Upper lobe of left lung (tissue), 6 donors: ENCODE measurements at places on chromosomes 1 and 21. TPM values are rescaled to one million over a fixed set of nuclear protein-coding genes. Genes with fewer than 3 reads are reported as not detected.

SH2D2A gene
- 2.3 TPM for total RNA-seq

CCDC185 gene
- total RNA-seq, result not detected

KLHDC8A gene
- 1.7 TPM for total RNA-seq

TMPRSS15 gene
- not detected for total RNA-seq

URB2 gene
- total RNA-seq, result 5.9 TPM

ADGRB2 gene
- total RNA-seq, result 1.2 TPM

CELA3B gene
- total RNA-seq, result not detected

LRRN2 gene
- not detected for total RNA-seq

GRCh38 chr1:13965770-13966398, 265.9 kb downstream of the PRDM2 start:
- DNase-seq, result peak; percentile 30

DNA sequence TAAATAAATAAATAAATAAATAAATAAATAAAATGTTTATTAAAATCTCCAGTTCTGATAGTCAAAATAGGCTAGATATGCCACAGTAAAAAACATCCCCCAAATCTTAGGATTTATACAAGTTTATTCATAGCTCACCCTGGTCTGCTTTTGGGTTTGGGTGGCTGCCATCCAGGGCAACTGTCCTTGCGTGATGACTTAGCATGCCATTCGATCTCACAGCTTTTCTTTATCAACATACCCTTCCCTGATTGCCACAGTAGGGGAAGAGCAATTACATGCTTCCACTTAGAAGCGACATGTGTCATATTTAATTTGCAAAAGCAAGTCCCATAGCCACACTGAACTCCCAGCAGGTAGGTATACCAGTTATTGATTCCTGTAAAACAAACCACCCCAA, 52.7 kb downstream of the TEX35 start:
- no peak for DNase-seq

- DNase-seq, result no peak
Measured at GRCh38 chr1:207459008-207459407, 4.9 kb downstream of the CR2 start.

DNA sequence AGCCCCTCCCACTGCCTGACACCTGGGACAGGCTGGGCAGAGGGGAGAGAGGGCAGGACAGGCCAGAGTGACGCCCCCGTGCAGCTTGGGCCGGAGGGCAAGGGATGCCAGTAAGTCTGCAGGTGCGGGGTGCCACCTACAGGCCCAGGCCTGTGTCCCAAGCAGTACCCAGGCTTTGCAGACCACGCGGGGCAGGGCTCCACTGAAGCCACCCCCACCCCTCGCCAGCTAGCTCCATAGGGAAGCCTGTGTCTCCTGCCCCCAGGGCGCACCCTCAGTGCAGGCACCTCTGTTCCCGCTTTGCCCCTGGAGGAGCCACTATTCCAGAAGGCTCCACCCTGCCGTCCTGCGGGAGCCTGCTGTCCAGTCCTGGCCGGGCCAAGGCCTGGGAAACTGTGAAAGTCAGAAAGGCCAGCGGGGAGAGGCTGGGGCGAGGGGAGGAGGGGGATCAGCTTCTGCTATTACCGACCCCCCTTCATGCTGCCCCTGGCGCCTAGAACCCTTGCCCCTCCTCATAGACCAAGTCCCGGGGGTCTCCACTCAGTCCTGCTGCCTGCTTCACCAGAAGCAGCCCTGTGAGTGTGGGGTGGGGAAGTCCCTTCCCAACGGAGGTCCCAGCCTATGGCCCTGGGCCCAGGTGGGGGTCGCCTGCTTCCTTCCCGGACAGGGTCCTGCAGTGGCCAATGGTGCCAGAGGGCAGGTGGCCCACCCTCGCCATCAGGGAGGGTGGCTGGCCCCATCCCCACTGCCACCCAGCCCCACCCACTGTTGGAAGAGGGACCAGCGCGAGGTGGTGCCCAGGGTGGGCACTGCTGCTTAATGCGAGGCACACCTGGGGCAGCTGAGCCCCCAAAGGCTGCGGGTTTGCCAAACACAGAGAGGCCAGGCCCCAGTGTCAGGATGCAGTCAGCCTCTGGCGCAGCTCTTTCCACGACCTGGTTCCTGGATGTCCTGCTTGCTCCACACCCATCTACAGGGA, 54.4 kb downstream of the KCNAB2 start:
- peak; percentile 63 for DNase-seq

GRCh38 chr1:42952303-42953001, 6.2 kb downstream of the SLC2A1 start:
- no peak for DNase-seq

- no peak for DNase-seq
Measured at GRCh38 chr1:228717081-228717480, 18.2 kb upstream of the RHOU start.

- no peak for DNase-seq
Measured at GRCh38 chr1:152043870-152044269, 7.1 kb upstream of the S100A11 start.

- DNase-seq, result no peak
Measured at GRCh38 chr21:37762606-37763005, 153.7 kb downstream of the KCNJ6 start.

GRCh38 chr1:242008826-242009495, 10.1 kb upstream of the MAP1LC3C start:
- DNase-seq, result no peak

GRCh38 chr1:93882269-93882668, 3.3 kb upstream of the DNTTIP2 start:
- no peak for DNase-seq

DNA sequence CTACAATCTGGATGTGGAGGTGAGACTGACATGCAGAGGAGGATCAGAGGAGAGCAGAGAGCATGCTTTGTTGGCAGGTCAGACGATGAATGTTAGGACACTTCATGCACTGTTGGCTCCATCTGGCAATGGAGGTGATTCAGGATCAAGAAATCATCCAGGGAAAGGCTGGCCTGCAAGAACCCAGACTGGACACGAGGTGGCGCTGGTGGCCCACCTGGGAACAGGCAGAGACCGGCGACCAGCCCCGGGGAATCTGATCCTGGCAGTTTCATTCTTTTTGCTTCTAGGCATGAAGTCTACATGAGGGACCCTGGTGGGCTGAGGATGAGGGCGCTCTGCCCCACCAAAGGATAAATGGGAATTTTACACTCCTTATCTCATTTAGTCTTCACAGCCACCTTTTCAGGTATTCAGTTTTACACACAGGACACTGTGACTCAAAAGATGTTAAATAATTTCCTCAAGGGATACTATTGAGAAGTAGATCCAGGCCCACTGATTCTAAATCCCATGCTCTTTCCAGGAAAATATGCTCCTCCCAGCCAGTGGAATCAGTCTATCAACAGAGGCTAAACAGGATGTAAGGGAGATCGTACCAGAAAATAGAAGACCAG, 26.2 kb upstream of the SCMH1 start:
- DNase-seq, result peak; percentile 83

DNA sequence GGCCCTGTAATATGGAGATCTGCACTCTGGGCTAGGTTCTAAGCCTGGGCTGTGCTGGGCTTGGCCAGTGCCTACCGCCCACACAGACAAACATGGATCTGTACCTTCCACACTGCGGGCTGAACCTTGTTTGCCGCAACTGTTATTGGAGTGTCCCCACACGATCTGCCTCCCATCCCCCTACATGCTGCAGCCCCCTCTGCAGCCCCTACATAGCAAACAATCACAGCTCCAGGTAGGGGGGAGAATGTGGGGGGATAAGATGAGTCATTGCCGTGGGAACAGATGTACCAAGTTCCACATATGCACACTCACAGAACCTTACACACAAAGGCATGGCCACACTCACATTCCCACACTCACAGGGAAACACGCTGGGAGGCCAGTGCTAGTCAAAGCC, 2.1 kb upstream of the HCRTR1 start:
- peak; percentile 12 for DNase-seq

DNA sequence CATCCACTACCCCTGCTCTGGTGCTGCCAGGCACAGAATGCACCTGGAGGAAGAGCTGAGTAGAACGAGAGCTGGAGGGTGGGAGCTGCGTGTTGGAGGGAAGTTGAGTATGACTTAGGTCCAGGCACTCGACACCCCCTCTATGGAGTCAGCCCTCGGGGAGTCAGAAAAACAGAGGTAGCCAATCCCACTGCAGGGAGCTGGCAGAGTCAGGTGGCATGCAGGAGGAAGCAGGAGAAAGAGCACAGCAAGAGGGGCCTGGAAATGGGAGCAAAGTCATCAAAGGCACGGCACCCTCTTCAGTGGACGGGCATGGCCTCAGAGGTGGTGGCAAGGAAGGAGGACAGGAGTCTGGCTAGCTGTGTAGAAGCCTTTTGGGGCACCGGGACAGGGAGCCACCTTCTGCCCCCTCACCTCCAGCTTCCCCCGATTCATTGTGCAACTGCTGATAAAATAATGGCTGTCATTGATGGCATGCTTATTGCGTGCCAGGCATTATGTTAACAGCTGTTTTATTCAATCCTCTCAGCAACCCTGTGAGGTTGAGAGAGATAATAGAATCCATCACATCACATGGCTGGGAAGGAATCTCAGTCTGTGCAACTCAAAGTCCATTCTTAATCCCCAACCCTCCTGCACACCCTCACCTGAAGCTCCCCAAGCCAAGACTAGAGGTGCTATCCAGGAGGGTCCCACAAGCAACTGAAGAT, 42.0 kb downstream of the C1orf198 start:
- no peak for DNase-seq
